ENCODE measurements at places on chromosomes 2 and 18. TPM values are rescaled to one million over a fixed set of nuclear protein-coding genes. Genes with fewer than 3 reads are reported as not detected.
A peak's percentile ranks its signal among the peaks of the same experiment; 100 is the strongest.

The PIEZO2 gene
- not detected for polyA plus RNA-seq

The AP1S3 gene
- 26.0 TPM for polyA plus RNA-seq

The SALL3 gene
- not detected for polyA plus RNA-seq

The ASAP2 gene
- 56.4 TPM for polyA plus RNA-seq

The SCYGR4 gene
- not detected for polyA plus RNA-seq

The MAL gene
- not detected for polyA plus RNA-seq

The TXNDC2 gene
- polyA plus RNA-seq = 0.09 TPM

The COL3A1 gene
- 0.03 TPM for polyA plus RNA-seq

The LYG2 gene
- polyA plus RNA-seq = 0.48 TPM

GRCh38 chr2:177568893-177569292 lies 176.3 kb downstream of the AGPS start:
- no peak for DNase-seq

DNA sequence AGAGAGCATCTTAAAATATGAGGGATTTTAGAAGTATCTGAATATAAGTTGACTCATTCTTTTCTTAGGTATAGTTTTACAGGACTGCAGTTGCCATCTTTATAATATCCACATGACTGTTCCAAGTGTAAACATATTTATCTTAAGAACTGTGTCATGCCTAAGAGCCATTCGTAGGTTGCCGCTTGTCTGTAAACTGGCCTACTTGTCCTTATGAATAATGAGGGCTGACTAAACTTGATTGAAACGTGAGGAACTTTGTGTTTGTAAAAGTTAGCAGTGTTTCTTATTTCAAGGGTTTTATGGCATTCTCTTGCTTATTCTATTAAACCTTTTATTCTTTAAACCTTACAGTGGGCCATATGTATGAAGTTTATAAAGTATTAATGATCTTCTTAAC lies 99.6 kb downstream of the MAP3K20 start:
- no peak for DNase-seq

DNA sequence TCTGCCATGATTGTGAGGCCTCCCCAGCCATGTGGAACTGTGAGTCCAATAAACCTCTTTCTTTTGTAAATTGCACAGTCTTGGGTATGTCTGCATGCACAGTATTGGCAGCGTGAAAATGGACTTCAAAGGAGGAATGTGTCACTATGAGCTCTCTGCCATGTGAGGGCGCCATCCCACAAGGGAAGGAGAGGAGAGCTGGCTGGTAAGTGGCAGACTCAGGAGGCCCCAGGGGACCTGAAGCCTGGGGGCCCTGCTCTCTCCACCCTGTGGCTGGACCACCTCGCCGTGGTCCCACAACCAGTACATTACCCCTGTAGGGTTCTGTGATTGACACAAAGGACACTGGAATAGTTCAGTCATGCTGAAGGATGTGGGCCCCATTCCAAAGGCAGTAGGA lies 122.1 kb downstream of the RPIA start:
- no peak for DNase-seq

DNA sequence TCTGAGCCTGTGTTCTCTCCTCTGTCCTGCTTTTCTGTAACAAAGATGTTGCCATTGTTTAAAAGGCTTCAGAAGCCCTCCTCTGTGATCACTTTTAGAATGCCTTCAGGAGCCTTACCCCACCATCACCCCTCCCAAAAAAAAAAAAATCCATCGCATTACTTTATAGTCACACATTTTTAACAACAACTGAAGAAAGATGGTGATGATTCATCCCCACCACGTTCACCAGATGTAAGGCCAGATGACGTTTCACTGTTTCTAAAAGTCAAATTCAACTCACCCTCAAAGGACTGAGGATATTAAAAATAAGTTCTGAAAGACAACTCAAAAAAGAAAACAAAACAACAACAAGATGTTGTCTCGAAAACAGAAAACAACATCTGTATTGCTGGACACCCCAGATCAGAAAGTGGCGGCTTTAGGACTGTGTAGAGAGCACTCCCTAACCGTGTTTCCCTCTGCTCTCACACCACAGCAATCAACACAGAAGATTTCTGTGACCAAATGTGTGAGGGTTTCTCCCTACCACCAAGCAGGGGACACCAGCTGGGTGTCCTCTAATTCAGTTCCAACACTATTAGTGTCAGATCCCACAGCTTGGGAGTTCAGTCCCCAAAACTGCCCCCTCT lies 61.9 kb upstream of the CREB1 start:
- DNase-seq = peak; percentile 37

GRCh38 chr2:145753966-145754365 lies 1234.0 kb upstream of the ZEB2 start:
- no peak for DNase-seq

GRCh38 chr18:54928236-54928635 lies 31.0 kb downstream of the CCDC68 start:
- peak; percentile 23 for DNase-seq

- DNase-seq = no peak
These were observed 11.2 kb upstream of the DAW1 start for GRCh38 chr2:227860221-227860641.

- no peak for DNase-seq
These were observed 2.5 kb downstream of the CABLES1 start for GRCh38 chr18:23137788-23138216.

DNA sequence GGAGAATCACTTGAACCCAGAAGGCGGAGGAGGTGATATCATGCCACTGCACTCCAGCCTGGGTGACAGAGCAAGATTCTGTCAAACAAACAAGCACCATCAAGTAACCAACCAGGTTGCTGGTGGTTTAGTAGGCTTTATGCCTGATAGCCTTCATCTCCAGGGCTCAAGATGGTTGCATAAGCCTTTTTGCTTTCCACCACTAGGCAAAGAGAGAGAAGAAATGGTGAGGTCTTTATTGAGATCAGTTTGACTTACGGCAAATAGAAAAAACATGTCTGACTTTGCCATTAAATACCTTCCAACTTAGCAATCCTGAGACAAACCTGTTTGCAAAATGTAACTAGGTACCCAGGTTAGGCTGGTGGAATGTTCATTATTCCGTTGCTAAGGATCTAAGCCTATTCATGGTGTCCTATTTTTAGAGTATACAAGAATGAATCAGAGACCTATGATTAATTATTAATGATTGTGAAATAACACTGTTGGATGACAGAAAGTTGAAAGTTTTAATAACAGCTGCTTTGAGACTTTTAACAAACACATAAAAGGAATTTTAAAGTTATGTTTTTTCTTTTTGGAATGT lies 53.5 kb upstream of the SLC38A11 start:
- peak; percentile 98 for DNase-seq

- peak; percentile 18 for DNase-seq
These were observed 31.0 kb downstream of the CENPA start for GRCh38 chr2:26816893-26817292.

GRCh38 chr18:22678486-22678885 lies 254.6 kb upstream of the RBBP8 start:
- DNase-seq = no peak

DNA sequence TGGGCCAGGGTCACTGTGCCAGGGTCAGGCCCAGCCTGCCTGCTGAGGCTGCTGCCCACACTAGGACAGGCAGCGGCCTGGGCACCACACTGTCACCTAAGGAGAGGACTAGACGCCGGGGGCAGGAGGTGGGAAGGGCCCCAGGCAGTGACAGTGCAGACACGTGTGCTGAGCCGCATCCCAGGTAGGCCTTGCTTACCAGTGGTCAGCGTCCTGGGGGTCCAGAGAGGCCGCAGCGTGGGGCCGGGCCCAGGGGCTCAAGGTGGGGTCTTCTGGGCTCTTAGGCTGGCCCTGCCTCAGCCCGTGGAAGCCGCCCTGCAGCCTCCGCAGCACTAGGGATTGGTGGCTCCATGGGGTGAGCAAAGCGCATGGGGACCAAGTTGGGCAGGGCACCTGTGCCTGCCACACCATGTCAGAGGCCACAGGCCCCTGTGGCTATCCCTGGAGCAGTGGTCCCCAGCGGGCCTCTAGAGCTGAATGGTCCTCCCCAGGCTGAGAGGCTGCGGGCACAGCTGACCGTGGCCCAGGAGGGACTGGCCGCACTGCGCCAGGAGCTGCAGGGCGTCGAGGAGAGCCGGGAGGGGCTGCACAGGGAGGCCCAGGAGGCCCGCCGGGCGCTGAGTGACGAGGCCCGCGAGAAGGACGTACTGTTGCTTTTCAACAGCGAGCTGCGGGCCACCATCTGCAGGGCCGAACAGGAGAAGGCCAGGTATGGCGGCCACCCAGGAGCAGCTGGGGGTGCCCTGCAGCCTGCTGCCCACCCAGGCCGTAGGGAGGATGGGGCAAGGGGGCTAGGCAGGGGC lies 35.2 kb upstream of the SNED1 start:
- no peak for DNase-seq

- DNase-seq = no peak
These were observed 32.2 kb downstream of the FN1 start for GRCh38 chr2:215403441-215404347.

GRCh38 chr18:40055262-40055661 lies 1899.8 kb upstream of the PIK3C3 start:
- DNase-seq = no peak

- DNase-seq = peak; percentile 53
These were observed 49.1 kb downstream of the CYP1B1 start for GRCh38 chr2:38026846-38027245.

Data from mammary epithelial cell (primary cell).